ENCODE measurements at places on chromosomes 1 and 21.

DNA sequence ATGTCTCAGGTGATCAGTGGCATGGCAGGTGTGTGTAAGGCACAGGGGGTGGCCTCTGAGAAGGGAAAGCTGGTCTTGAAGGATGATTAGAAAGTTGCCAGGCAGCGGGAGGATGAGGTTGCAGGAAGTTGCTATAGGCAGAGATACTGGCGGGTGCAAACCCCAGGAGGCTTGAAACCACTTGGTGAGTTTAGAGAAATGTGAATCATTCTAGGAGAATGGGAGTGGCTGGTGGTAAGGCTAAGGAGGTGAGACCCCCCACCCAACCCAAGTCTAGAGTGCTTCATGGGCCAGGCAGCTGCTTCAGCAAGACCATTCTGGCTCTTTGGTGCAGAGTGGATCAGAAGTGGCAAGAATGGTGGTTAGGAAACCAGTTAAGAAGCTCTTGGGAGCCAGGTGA is 9.0 kb downstream of the SH2D2A start:
- DNase-seq, result no peak

- no peak for DNase-seq
These were observed 120.1 kb downstream of the CCDC185 start for GRCh38 chr1:223513309-223513708.

GRCh38 chr1:91997607-91998195 is 32.1 kb upstream of the EPHX4 start:
- DNase-seq, result peak; percentile 63

- no peak for DNase-seq
These were observed 20.3 kb upstream of the TIAM1 start for GRCh38 chr21:31364253-31364945.

DNA sequence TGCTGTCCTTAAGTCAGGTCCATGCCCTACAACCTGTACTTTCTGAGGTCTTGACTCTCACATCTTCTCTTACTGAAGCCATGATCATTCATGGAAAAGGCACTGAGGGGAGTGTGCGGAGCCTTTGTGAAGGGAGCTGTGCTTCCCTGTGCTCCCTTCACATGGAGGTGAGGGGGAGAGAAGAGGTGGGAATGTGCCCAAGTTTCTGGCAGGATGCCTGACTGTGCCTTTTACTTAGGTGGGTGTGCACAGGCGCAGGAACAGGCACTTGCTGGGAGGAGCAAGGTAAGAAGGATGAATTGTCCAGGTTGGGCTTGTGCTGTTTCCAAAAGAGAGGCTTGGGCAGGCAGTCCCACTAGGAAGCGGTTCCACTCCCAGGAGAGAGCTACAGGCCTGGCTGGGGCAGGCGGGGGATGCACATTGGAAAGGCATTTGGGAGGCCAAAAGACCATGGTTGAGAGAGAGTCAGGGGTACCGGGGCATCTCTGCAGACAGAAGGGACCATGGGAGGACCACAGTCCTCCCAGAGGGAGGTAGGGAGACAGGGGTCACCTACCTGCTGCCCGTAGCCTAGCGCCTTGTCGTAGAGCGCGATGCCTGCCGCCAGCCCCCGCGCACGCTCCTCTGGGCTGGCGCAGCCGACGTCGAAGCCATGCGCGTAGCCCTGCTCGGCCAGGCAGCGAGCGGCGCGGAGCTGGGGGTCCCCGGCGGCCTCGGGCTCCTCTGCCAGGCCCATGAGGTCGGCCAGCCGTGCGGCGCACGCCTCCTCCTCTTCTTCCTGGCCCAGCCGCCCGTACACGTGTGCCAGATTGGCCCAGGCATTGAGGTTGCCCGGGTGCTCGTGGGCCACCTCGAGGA is 853 bp downstream of the TTC22 start:
- no peak for DNase-seq

DNA sequence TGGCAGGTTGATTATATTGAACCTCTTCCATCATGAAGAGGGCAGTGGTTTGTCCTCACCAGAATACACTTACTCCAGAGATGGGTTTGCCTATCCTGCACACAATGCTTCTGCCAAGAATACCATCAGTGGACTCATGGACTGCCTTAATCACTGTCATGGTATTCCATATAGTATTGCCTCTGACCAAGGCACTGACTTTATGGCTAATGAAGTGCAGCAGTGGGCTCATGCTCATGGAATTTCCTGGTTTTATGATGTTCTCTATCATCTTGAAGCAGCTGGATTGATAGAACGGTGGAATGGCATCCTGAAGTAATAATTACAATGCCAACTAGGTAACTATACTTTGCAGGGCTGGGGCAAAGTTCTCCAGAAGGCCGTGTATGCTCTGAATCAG is 16.6 kb upstream of the GBP6 start:
- DNase-seq, result no peak

- no peak for DNase-seq
These were observed 2.3 kb downstream of the IL20 start for GRCh38 chr1:206867716-206868115.

- no peak for DNase-seq
These were observed 23.7 kb downstream of the UROD start for GRCh38 chr1:45035631-45036301.

- no peak for DNase-seq
These were observed 103.5 kb downstream of the HMCN1 start for GRCh38 chr1:185837711-185838110.

GRCh38 chr1:159779403-159779851 is 1.3 kb upstream of the DUSP23 start:
- DNase-seq, result no peak

- no peak for DNase-seq
These were observed 265.8 kb downstream of the CAMTA1 start for GRCh38 chr1:7050751-7051665.

DNA sequence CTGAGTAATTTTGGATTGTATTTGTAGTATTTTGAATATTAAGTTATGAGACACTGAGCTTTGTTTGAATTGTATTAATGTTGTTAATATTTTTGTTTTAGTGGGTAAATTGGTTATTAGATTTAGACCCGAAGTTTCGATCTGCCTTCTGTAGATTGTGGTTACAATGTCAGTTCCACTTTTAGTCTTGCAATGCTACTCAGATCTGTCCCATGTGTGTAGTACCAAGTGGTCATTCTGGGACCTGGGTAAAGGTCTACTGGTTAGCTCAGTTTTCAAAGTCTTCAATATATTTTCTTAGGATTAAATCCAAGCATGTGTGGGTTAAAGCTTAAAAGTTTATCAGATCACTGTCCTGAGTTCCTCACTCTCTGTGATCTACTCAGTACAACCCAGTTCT is 346.5 kb upstream of the PROX1 start:
- DNase-seq, result no peak

- DNase-seq, result no peak
These were observed 425.5 kb downstream of the KCTD3 start for GRCh38 chr1:215992620-215993019.

GRCh38 chr1:243378669-243379068 is 122.8 kb downstream of the SDCCAG8 start:
- no peak for DNase-seq

DNA sequence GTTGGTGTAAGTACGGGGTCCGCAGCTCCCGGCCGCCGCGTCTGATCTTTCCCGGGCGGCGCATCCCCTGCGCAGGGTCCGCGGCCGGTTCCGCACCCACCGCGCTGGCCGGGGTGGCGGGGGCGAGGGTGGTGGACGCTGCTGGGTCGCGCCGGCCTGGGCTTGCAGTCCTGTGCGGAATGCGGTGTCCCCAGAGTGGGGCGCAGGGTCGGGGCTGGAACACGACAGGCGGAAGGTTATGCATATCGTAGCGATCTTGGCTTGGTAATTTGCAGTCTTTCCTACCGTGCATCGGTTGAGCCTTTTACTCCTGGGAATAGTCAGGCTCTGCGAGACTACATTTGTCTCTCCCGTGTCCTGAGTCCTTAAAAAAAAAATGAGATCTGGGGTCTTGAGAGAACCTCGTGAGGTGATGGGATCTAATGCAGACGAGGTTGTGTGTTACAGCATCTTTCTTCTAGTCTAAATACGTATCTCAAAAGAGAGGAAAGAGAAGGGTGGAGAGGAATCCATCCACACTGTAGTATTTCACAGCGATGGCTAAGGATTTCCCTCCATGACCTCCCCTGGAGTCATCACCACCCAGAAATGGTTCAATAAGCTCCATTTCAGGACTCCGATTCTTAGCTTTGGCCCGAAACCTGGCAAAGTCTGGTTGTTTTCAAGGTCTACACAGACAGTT is 572 bp downstream of the ATP1B1 start:
- no peak for DNase-seq

DNA sequence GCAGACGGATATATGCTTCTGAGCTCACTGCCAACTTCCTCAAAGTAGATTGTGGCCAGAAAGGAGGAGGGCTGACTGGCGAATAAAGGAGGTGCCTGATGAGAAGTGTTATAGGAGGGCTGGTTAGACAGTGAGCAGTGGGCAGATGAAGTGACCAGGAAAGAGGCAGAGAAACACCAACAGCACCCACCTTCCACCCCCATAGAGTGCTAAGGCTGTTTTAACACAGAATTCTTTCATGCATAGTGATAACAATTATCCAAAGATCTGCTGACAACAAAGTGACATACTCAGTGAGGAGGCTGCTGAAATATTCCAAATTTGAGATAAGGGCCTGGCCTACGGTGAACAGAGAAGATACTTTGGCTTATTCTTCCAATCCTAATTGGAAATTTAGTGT is 21.2 kb upstream of the MTR start:
- no peak for DNase-seq

DNA sequence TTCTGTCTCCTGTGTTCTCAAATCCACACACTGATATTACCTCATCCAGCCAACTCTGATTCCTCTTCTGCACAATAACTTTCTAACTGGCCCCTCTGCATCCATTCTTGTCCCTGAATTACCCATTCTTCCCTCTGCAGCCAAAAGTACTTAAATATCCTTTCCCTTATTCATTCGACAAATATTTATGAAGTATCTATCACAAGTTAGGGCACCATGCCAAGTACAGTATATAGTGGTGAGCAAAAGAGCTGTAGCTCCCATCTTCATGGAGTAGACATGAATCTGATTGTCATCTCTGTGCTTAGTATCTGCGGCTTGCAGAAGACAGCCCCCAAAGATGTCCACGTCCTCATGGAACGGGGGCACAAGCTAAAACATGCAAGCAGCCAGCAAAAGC is 316.8 kb downstream of the SETD4 start:
- no peak for DNase-seq

DNA sequence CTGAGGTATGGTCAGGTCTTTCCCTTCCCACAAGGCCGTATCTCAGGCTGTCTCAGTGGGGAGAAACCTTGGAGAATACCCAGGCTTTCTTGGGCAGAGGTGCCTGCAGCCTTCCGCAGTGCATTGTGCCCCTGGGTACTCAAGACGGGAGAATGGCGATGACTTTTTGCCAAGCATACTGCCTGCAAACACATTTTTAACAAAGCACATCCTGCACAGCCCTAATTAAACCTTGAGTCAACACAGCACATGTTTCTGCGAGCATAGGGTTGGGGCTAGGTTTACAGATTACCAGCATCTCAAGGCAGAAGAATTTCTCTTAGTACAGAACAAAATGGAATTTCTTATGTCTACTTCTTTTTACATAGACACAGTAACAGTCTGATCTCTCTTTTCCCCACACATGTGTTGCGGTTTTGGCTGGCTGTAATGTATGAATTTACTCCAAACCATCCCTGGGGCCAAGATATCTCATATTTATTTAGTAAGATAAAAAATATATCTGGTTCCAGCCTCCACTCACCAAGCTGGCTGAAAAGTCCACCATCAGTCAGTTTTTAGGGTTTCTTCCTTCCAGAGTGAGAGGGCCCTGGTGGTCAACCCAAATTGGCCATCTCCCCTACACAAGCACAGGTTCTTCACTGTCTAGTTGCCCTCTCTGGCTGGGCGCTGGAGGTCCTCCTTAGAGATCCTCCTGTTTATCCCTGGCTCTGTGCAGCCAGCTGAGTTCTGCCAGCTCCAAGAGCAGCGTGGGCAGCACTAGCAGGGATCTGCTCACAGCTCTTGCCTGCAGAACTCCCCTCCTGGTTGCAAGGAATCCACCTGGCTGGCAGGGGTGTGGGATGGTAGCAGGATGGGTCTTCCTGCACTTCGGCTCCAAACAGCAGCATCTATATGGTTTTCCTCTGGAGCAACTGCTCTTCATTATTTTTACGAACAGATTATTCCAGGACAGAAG is 2.6 kb downstream of the FAAH start:
- no peak for DNase-seq

DNA sequence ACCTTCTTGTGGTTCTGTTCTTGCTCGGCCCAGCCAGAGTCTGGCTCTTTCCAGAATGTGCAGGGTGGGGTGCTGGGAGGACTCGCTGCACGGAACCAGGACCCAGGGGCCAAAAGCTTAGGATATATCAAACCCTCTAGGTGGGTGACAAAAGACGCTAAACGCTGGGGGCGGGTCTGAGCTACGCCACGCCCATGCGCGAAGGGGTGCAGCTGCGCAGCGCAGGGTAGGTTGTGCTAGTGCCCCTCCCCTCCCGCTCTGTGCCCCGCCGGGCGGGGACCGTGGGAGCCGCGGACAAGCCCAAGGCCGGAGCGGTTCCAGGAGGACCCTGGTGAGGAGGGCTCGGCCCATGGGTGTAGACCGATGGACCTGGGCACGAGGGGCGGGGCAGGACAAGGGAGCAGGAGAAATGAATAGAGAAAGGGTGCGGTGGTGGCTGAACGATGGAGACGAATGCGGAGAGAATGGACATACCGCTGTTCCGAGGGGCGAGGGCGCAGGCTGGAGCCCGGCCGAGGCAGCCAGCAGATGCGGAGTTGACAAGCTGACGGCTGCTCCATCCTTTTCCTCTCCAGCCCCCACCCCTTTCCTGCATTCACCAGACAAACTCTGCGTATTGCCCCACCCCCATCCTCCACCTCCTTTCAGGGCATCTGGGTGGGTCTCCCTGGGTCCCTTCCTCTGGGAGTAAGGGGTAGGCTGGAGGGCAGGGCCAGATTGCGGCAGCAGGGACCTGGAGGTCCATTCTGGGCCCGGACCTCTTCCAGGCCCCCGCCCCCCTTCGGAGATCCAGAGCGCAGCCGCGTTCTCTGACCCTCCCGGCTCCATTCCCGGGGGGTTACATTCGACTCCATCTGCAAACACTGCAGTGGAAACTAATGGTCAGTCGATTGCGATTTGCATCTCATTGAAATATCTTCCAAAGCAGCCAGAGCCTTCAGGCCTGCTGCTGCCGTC is at the start of gene RUSC1:
Gene RUSC1 (plus strand): TSS at position 234 of the 957 bp plus-strand sequence. CDS start 880 bp downstream, outside the sequence.
- DNase-seq, result peak; percentile 71

DNA sequence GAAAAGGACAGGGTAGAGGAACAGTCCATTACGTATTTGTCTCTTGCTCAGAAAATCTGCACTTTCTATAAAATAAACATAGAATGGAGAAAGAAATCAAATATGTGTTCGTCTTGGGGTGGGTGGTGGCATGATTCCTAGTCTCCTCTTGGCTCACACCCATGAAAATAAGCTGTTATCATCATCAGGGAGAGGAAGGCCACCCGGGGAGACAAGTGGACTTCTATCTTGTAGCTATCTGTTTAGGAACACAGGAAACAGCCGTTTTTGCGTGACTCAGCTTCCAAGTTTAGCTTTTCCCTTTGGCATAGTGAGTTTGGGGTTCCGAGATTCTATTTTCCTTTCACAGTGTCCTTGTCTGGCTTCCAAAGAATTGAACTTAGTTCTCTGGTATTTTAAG is 622.3 kb downstream of the PTPRU start:
- DNase-seq, result no peak

GRCh38 chr21:27631471-27631870 is 664.6 kb upstream of the ADAMTS5 start:
- DNase-seq, result no peak

Data from CD4-positive, alpha-beta T cell treated with Interleukin-21 for 1 hour (primary cell).